ENCODE measurements at places on chromosomes 11 and 22.

GRCh38 chr11:72321381-72321996, 77.5 kb upstream of the PHOX2A start:
- DNase-seq = no peak

DNA sequence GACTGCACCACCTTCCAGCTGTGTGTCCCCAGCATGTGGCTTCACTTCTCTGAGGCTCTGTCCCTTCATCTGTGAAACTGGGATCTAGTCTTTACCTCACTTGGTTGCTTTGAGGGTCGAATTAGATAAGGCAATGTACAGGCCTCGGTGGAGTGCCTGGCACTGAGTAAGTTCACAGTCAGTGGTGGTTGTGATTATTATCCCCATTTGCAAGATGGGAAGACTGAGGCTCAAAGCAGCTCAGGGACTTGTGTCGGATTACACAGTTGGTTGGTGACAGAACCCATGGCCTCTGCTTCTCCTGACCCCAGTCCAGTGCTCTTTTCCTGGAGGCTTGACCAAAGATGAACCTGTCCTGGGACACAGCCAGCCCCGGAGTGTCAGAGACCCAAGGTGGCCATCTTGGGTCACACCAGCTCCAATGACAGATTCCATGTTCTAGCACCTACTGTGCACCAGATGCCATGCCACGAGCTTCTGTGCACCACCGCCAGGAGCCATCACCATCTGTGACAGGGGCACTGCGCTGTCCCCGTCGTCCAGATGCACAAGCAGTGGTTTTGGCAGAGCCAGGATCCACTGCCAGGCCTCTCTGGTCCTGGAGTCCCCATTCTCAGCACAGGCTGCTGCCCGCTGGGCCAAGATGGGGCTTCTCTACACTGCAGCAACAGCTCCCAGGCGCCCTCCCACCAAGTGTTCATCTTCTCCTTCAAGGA, 60.5 kb downstream of the IGLL1 start:
- DNase-seq = no peak

GRCh38 chr22:37077802-37078448, 26.4 kb downstream of the KCTD17 start:
- DNase-seq = peak; percentile 96

DNA sequence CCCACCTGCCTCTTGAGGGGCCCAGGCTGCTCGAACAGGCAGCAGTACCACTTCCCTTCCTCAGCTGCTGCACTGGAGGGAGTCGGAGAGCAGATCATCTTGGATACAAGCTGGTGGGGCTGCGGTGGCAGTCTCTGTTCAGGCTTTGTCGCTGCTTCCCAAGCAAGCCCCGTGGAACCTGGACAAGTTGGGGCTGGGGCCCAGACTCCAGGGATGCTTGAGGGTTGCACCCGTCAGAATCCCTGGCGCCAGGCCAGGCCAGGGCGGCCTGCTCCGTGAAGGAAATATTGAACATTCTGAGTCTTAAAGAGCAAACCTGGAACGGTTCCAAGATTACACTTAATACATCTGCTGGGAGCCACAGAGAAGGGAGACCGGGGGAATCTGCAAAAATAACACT, 310.1 kb upstream of the SORL1-AS1 start:
- DNase-seq = no peak

DNA sequence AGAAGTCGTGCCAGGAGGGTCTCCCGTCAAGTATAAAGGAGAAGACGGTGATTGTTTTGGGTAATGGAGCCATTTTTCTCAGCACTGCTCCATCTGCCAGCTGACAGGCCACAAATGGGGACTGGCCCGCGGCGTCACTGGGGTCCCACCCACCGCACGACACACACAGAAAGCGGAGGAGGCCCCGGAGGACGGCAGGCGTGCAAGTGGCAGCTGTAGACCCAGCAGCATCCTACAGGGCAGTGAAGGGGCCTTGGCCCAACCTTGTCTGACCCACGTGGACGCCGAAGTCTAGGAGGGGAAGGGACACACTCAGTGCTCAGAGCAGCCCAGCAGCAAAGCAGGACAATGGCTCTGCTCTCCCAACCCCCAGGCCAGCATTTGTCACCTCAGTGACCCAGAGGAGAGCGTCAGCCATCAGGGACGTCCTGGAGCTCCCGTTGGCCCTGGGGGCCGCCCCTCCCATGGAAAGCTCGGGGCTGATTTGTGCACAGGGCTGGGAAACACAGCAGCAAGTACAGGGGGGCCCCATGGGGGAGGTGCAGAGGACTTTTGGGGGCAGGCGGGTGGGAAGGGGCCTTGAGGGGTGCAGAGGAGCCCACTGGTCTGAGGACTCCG, 644.4 kb downstream of the BRD1 start:
- no peak for DNase-seq

DNA sequence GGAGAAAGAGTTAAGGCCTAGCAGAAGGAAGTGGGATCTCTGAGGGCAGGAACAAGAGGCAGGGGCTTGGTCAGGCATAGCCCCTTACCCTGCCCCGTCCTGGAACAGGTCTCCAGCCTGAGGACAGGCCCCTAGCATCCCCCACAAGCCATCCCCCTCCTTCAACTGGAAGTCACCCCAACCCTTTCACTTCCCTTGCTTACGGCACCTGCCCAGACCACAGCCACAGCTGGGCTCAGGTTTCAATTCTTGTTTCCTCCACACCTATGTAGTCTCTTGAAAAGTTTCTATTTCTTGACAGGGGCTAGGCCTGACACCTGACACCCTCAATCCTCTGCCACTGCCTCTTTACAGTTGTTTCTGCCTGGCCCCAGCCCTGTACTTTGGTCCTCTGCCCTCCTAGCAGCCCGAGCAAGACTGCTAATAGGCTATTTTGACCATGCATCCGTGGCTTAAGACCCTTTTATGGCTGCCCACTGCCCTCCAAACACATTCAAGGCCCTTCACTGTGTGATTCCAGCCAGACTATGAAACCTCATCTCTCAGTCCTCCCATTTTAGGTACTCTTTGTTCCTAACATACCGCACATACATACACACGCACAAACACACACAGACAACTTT, 10.9 kb upstream of the FCHSD2 start:
- DNase-seq = no peak

DNA sequence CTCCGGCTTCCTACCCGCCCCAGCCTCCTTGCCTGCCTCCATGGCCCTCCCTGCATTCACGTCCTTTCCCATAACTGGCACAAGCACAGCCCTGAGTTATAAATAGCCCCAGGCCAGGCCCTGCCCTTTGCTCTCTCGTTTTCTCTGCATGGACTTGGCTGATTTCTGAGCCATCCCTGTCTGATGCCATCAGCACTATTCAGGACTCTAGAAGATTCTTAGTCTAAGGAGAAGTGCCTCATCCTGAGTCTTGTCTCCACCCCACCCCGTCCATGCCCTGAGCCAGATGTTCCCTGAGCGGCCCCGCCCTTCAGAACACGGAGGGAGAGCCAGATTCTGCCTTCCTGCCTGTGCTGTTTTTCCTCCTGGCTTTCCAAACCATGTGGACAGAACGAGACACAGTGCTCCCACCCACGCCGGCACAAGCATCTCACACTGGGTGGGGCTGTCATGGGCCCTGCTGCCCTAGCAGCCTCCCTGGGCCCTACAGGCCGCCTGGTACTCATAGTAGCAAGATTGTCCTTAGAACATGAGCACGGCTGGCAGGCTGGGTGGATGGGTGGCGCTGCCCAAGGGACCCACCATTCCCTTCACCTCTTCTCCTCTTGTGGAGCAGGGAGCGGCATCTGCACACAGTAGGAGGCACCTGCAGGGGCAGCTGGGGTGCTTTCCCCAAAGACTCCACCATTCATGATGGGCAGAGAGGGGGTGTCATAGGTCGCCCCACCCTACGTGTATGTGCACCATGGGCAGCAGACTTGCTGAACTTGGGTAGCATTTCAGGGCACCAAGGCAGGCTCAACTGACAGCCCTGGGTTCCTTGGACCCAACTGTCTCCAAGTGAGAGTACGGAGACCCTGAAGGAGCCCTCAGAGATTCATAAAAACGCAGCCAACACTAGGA, 76.9 kb downstream of the BCR start:
- DNase-seq = no peak

GRCh38 chr11:13205486-13205885, 72.1 kb upstream of the BMAL1 start:
- no peak for DNase-seq

DNA sequence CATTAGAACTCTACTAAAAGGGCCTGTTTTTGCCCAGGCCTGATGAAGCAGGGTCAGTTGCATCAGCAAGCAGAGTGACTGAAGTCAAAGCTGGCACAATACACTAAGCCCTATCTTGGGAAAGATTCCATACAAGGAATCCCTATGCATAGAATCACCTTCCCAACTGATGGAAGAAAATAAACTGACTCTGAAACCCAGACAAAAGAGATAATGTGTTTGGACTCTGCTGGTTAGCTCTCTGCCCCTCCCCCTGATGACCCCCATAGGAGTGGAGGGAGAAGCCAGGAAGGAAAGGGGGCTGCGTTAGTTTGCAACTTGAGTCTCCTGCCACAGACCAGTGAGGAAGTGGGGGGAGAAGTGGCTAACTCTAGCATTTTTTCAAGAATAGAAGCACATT, 32.9 kb downstream of the GALNT18 start:
- DNase-seq = no peak

- DNase-seq = no peak
These were observed 87.8 kb downstream of the WNT7B start for GRCh38 chr22:45889093-45889538.

GRCh38 chr11:26842478-26843282, 120.8 kb upstream of the SLC5A12 start:
- DNase-seq = no peak

DNA sequence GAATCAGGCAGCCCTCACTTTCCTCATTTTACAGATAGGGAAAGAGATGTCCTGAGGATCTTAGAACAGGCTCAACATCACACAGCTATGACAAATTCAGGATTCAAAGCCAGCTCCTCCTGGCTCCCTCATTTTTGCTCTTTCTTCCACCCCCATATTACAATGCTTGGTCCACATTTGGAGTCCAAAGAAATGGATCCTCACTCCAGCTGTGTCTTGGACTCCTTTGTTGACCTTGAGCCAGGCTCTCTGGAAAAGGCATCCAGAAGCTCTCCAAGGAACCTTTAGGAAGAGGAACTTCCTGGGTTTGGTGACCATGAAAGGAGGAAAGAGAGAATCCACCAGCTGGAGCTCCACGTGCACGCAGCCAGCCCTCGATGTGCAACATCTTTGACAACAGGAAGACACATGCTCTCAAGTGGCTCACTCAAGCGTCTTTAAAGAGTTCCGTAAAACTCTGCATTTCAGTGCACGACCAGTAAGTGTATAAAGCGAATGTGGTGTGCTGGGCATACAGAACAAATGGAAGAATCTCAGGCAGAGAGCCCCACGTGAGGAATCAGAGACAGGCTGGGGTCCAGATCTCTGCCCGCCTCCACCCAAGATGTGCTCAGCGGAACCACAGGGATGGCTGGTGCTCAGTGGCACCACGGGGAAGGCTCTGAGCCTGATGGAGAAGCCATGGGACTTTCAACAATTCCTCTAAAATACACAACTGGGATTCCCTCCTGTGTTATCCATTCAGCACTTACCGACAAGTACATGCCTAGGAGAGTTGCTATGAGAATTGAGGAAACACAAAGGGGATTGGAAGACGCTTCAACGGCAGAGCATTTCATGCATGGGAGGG, 48.4 kb downstream of the ISX start:
- no peak for DNase-seq
